Activated CD8-positive, alpha-beta memory T cell treated with anti-CD3 and anti-CD28 coated beads, Interleukin-2, amount 50 U/mL, for 48 hours (primary cell): ENCODE measurements at places on chromosomes 3 and 15.

DNA sequence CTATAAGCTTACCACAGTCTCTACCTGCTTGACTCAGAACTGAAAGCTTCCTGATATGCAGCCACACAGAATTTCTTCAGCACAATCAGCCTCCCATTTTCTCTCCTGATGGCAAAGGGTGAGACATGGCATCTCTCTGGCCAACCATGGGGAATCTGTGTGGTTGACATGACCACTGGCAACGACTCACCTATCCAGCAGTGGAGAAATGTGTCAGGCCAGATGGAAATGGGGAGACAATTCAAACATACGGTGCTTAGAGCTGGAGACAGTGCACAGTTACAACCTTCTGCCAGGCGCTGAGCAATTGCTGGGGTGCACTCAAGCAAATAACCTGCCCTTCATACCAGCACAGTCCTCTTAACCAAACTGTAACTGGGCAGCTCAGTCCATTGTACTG lies 3.6 kb downstream of the ZNF385D start:
- DNase-seq = no peak

- DNase-seq = no peak
Observed at GRCh38 chr3:194022816-194023215, 113.1 kb upstream of the HES1 start.

- DNase-seq = no peak
Observed at GRCh38 chr15:59590027-59590426, 21.6 kb upstream of the GCNT3 start.

DNA sequence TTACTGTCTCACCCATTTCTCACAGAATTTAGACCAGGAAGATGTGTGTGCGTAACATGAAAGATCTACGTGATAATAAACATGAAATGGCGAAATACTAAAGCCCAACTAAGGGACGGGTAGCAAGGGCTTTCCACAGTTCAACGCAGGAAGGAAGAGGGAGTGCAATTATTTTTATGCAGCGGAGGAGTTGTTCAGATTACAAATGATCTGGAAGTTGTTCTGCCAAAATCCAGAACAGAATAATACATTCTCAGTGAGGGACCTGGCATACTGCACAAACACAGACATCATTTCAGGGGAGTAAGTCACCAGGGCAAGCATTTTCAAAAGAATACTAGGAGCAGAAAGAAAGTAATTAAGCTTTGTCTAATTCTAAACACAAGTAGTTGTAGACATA lies 133.6 kb upstream of the RAP2B start:
- DNase-seq = no peak

GRCh38 chr15:60091157-60091556 lies 87.0 kb downstream of the FOXB1 start:
- DNase-seq = no peak

DNA sequence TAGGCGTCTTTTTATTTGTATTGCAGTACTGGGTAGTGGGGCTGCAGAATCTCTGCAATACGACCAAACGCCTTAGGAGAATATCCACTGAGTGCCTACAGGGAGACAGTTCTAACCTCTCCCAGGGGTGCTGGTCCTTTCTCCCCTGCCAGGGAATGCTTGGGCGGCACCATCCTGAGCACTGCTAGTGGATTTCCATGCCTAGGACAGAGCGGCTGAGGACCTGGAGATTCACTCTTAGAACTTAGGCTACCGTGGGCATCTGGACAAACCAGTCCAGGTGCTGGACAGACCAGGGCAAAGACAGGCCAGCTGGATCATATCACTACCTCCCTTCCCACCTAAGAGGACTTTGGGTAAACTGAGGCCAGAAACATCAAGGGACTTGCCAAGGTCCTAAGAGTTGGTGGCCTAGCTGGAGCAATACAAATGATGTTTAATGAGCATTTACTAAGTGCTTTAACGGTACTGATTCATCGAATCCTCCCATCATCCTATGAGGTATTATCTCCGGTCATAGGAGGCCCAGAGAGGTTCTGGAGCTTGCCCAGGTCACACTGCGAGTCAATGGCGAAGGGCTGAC lies 902 bp downstream of the TMEM44 start:
- DNase-seq = peak; percentile 41

- DNase-seq = no peak
Observed at GRCh38 chr3:62558549-62559112, 185.3 kb upstream of the FEZF2 start.

DNA sequence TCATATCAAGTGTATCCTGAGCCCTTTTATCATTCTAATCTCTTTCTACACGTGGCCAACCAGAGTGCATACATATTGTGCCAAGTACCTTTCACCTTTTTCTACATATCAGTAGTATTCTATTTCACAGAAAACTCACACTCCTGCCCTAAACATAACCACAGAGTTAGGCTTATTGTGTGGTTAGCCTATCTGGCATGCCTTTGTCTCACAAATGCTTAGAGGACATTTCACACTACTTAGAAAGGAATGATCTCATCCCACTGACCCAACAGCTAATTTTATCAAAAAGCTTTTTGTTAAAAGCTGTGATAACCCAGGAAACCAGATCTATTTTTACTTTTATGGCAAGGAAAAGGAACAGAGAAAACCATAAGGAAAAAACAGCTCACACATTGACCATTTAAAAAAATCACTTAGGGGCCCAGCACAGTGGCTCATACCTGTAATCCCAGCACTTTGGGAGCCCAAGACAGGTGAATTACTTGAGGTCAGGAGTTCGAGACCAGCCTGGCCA lies 17.8 kb upstream of the MAP4 start:
- DNase-seq = no peak

- no peak for DNase-seq
Observed at GRCh38 chr3:15405448-15406050, 21.8 kb downstream of the METTL6 start.

DNA sequence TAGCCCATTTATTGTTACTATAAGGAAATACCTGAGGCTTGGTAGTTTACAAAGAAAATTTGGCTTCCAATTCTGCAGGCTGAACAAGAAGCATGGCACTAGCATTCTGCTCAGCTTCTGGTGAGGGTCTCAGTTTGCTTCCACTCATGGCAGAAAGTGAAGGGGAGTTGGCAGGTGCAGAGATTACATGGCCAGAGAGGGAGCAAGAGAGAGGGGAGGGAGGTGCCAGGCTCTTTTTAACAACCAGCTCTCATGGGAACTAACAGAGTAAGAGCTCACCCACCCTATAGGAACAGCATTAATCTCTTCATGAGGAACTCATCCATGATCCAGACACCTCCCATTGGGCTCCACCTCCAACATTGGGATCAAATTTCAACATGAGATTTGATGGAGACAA lies 437.9 kb downstream of the CHL1 start:
- DNase-seq = no peak

DNA sequence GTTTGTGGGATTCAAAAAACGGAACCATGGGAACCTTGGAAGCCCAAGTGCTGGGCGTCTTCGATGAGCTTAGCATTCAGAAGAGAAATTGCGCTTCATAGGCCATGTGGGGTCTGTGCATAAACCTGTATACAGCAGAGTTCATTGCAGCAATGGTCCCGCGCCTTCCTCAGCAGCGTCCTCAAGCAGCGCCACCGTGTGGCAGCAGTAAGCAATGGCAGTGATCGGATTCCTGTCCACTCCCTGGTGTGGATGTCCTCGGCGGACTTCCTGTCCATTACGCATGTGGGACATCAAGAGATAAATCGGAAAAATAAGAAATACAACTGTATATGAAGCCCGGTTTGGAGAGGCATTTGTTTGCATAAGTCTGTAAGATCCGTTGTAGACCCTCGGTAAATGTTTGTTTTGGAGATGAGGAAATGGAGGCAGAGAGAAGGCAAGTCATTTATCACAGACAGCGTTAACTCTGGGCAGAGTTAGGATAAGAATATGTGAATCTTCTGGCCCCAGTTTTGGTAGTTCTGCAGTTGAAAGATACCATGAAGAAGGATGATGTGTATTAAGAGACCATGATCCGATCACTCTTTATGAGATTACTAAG lies 57.7 kb downstream of the CNTN4 start:
- peak; percentile 58 for DNase-seq

- DNase-seq = no peak
Observed at GRCh38 chr3:14486460-14486859, 53.7 kb downstream of the GRIP2 start.

DNA sequence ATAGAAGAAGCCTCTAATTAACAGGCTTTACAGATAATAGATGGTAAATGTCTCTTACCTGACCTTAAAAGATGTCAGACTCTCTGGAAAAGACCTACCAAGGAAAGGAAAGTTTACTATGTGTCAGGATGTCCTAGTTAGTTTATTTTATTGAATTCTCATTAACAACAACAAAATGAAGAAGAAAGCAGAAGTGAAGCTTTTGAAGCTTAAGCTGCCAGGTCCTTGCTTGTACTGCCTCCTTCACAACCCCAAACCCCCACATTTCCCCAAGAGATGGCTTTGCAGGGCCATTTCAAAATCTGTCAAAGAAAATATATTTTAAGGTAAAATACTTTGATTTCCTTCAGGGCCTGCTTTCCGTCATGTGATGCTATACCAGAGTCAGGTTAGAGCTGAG lies 798.4 kb downstream of the TUSC7 start:
- DNase-seq = no peak

GRCh38 chr3:183545708-183546107 lies 9.8 kb downstream of the KLHL6 start:
- DNase-seq = peak; percentile 29

GRCh38 chr15:80685628-80686027 lies 9.5 kb upstream of the ABHD17C start:
- DNase-seq = no peak

GRCh38 chr15:62124973-62125303 lies 40.1 kb downstream of the C2CD4B start:
- no peak for DNase-seq

DNA sequence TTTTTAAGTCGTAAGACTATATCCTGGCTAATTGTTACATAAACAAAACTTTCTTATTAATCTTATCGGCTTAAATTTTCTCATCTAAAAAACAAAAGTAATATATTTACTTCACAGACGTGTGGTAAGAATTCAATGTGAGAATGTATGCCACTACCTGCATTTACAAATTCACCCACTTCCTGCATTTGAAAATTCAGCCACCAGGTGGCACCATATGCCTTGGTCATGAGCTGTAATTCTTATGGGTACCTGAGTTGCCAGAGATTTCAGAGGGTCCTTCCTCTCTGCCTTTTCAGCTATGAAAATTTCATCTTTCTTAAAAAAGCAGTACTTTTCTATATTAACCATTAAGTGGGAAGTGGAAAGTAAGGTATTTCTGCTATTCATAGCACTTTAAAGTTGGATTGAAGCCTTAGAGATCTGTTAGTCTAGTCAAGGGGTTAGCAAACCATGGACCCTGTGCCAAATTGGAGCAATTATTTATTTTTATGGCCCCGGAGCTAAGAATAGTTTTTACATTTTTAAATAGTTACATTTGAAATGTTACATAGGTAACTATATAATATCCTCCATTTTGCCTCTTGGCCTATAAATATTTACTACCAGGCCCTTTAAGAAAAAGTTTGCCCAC lies 127.8 kb downstream of the HCN4 start:
- DNase-seq = peak; percentile 87

DNA sequence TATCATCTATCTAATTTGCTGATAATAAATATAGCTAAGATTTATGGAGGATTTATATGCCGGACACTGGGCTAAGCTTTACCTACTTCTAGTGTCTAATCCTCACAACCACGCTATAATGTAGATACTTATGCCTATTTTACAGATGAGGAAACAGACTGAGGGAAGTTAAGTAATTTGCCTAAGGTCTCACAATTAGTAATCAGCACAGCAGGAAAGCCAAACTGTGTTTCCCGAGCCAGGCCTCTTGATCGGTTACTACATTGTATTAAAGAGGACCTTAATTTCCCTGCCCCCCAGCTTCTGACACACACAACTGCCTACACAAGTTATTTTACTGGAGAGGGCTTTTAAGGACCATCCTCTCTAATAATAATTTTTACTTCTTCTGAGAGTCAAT lies 40.9 kb downstream of the ONECUT1 start:
- DNase-seq = no peak

DNA sequence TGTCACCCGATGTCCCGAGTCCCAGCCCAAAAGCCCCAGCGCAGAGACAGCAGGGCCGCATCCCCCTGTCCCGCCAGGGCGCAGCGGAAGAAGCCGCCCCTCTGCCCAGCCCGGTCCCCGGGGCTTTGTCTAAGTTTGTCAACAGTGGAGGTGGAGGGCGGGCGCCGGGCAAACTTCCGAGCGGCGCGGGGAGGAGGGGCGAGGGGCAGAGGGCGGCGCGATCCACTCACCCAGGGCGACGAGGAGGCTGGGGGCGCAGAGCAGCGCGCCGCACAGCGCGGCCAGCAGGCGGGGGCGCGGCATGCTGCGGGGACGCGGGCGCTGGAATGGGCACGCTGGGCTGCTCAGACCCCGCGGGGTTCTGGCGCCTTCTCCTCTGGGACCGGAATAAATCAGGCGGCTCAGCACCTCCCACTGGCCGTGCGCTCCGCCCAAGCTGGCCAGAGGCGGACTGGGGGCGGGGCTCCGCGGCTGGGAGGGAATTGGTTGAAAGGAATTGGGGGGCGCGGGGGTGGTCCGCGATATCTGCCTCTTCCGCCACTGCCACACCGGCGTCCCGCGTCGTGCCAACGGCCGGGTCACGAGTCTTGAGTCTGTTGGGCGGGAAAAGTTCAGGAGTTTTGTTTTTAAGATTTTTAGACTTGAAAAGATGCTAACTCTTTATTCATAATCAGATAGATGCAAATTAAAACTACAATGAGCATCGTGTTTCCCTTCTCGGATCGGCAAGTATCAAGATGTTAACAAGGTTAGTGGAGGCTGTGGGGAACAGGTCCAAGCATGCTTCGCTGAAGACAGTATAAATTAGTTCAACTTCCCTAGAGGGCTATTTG lies at the start of gene MFGE8:
TSS of gene MFGE8 (minus strand) at position 363 of the 833 bp plus-strand sequence. CDS start at position 303, 60 bp downstream.
- peak; percentile 87 for DNase-seq

GRCh38 chr3:126968391-126969390 lies 14.2 kb upstream of the PLXNA1 start:
- no peak for DNase-seq

DNA sequence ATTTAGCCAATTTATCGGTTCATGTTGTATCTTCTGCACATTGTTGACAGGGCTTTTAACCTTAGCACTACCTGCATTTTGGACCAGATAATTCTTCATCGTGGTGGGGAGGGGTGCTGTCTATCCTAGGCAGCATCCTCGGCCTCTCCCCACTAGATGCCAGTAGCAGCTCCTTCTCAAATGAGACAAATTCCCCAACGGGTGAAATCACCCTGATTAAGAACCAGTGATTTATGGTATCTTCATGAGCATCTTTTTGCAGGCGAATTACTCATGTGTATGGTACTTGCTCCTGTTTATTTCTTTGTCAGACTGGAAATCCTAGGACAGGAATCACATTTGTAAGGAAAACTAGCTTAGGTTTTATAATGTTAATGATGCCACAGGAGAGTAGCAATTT lies 68.0 kb downstream of the C3orf70 start:
- no peak for DNase-seq

GRCh38 chr15:72057548-72058091 lies 60.3 kb downstream of the MYO9A start:
- no peak for DNase-seq

- DNase-seq = no peak
Observed at GRCh38 chr3:20103731-20104130, 63.5 kb downstream of the KAT2B start.
